Inflammatory macrophage treated with lipopolysaccharide for 4 hours (primary cell): ENCODE measurements at places on chromosomes 13 and 19.

DNA sequence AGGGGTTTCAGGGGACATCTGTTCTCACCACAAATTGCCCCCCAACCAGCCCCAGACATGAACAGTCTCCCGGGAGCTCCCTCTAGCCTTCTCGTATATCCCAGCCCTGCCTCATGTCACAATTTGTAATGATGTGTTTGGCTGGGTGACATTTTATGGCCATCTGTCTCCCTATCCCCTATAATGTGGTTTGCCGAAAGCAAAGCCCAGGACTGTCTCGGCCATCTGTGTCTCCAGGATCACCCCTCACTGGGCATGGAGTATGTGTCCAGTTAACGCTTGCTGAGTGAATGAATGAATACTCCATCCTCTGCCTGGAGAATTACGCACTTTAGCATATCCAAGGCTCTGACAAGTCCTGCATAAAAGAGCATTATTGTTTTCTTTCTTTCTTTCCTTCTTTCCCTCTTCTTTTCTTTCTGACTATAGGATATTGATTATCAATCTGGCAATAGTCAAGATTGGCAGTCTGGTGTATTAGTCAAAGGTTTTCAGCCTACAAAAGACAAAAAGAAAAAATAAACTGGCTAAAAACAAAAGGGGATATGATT is 15.1 kb downstream of the HPN start:
- DNase-seq, result no peak

DNA sequence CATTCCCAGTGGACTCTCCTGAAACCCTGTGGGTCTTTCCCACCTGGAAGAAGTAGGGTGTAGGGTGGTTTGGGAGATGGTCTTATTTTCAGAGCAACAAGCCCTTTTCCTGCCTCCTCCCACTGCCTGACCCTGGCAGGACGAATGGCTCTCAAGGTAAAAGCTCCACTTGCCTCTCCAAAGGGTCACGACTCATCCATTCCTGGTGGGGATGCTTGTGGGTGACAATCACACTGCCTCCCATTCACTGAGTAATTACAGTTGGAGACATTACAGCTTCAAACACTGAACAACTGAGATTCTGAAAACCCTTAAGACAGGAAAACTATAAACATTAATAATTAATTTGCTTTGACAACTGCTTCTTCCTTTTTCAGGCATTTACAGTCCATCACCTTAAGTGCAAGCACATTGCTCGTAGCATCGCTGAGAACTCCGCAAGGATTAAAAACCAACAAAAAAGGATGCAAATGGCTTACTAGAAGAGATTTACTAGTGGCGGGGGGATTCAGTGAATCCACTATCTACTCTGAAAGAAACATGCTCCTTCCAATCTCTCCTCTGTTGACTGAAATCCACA is 199.6 kb upstream of the IRS2 start:
- no peak for DNase-seq

DNA sequence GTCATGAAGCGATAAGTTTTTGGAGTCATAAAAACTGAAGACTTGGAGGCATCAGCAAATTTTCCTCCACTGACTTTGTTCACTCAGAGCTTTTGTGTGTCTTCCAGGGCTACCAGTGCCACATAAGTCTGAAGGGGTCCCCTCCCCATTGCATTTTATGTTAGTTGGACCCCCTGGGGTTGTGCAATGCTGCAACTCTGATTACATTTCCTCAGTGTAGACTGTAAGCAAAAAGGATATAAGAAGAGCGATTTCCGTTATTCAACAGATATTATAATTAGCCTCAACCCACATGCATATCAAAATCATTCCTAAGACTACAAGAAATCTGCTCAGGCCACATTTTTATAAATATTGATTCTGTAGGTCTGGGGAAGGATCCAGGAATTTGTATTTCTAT is 324.0 kb downstream of the TDRD3 start:
- DNase-seq, result no peak

DNA sequence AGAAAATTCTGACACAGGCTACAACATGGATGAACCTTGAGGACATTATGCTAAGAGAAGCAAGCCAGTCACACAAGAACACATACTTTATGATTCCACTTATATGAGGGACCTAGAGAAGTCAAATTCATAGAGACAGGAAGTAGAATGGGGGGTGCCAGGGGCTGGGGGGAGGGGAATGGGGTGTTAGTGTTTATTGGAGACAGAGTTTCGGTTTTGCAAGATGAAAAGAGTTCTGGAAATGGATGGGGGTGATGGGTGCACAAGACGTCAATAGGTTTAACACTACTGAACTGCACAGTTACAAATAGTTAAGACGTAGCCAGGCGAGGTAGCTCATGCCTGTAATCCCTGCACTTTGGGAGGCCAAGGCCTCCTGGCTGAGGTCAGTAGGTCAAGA is 3.5 kb upstream of the ZNF787 start:
- DNase-seq, result no peak

DNA sequence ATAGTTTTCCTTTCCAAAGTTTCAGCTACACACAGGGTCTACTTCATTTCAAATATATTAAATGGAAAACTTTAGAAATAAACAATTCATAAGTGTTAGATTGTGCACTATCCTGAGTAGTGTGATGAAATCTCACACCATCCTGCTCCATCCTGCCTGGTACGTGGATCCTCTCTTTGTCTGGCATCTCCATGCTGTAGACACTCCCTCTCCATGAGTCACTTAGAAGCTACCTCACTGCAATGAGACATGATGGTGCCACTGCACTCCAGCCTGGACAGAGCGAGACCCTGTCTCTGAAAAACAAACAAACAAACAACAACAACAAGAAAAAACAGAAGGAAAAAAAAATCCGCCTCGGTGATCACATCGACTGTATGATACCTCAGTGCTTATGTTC is 191.8 kb downstream of the PCCA start:
- DNase-seq, result no peak

DNA sequence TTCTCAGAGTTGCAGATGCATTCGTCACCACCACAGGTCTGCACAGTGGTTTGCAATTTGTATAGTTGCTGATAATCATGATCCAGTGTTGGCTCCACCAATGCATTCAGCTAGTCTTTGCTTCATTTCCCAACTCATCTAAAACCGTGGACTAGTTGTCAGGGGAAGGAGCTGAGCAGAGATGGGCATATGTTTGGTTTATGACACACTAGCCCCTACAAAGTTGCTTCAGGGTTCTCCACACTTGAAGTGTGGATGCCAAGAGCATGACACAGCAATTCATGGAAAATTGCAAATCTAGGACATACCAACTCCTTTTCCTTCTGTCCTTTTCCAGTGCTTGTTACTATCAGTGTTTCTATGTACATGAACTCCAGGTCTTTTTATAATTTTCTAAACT is 168.0 kb downstream of the TNFSF13B start:
- DNase-seq, result no peak

DNA sequence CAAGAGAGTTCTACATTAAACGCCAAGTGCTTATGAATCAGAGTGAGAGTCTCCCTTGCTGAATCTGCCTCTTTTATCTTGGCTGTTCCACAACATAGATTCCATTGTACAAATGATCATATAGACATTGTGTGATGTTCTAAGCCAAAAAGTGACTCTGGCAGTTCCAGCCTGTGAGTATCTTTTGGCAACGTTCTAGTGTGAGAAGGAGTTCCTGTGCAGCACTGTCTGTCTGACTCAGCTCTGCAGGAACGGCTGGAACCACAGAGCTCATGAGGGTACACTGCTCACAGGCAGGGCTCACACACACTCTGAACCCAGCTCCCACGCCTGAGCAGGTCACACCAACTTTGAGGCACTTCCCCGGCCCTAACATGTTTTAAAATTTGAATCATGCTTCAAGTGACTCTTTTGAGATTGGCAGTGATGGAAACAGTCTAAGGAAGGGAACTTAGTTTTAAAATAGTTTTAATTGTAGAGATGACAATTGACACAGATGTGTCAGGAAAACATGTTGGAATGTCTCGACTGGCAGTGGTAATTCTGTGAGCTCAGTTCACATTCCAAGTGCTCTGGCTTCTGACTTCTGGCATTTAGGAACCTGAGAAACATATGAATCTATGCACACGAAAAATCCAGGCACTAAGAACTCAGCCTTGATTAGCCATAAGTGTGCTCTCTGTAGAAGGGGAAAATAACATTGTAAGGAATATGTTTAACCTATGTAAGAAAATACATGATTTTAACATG is 272.0 kb downstream of the UQCRFS1 start:
- DNase-seq, result no peak

DNA sequence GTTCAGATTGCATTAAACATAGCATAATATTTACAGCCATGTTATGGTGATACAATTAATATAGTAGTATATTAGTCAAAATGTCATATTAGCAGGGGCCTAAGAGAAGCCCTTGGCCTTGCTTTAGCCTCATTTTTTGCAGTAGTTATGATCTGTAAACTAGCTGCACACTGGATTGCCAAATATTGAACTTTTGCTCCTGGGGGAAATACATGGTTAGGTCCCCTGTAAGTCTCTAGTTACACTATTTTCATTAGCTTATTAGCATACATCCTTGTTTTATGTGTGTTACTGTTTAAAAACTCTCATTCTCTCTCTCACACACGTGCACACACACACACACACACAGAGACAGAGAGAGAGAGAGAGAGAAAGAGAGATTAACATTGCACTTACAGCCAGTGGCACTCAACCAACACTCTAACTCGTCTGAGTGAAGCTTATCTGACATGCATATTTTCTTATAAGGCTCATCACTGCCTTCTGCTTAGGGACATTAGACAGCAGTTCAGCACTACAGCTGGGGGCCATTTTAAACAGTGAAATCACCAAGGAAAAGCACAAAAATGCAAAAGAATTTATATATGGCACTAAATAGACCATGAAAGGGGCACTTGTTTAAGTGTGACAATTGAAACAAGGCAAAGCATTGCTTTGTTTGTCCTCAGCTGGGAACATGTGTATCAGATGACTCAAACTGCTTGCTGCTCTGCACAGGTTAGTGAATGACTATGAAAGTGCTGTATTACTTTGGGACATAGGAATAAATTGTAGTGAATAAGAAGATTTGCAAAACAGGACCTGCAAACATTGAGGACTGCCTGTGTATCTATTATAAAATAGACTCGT is 278.7 kb downstream of the GPC6 start:
- no peak for DNase-seq

- peak; percentile 37 for DNase-seq
Measured at GRCh38 chr19:13102416-13102665, 317 bp downstream of the LYL1 start.

DNA sequence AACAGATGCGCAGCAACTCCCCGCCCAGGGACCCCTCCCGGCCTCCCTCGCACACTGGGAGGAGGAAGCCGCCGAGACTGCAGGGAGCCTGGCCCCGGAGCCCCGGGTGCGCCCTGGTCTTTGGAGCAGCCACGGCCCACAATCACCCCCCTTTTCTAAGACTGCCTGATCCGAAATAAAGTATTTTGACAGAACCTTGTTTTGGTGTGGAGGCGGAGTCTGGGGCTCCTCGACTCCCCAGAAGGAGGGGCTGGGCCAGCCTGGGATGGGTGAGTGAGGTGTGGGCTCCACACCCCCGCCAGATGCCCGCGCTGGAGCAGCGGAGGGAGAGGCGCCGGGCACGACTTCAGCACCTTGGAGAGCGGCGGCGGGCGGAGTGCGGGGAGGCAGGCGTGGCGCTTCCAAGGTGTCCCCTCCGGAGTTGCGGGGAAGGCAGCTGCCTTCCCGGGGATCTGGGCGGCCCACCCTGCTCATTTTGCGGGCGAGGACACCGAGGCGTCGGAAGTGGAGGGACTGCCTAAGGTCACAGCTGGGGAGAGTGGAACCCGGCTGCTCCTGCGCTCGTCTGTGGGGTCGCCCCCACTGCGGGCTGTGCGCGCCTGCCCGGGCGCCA is 9.4 kb downstream of the SIRT6 start:
- DNase-seq, result peak; percentile 18

GRCh38 chr13:110925023-110925612 is 10.2 kb upstream of the ANKRD10 start:
- no peak for DNase-seq

GRCh38 chr13:41981951-41982715 is 21.2 kb upstream of the VWA8 start:
- no peak for DNase-seq

DNA sequence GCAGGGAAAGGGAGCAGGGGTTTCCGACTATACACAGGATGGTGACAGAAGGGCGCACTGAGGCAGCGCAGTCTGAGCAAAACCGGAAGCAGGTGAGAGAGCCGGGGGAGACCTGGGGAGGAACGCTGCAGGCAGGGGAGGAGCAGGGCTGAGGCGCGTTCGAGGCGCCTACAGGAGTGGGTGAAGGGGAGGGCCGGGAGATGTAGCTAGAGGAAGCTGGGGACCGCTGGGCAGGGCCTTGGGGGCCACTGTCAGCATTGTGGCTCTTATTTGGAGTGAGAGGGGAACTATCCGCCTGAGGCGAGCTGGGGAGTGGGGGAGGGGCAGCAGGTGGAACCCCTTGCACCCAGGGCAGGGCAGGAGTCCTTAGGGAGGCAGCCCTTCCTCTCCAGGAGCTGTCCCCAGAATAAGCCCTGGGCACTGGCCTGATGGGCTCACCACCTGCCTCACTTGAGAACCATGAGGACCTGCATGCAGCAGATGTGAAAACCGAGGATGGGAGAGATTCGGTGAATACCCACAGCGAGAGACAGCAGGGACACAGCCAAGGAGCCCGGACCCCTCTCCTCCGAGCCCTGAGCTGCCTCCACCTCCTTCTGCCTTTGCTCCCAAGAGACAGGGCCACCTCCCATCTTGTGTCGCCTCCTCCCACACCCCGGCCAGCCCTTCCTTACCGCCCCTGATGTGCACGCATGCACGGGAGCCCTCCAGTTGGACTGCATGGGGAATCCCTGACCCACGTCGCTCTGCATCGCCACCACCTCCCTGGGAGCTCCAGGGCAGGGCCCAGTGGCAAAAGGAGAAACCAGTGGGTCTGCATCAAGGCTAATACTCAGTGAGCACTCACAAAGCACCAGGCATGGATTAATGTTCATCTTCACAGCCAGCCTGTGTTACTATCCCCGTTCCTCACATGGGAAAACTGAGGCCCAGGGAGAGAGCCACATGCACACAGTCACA is 10.3 kb downstream of the AKT2 start:
- no peak for DNase-seq

DNA sequence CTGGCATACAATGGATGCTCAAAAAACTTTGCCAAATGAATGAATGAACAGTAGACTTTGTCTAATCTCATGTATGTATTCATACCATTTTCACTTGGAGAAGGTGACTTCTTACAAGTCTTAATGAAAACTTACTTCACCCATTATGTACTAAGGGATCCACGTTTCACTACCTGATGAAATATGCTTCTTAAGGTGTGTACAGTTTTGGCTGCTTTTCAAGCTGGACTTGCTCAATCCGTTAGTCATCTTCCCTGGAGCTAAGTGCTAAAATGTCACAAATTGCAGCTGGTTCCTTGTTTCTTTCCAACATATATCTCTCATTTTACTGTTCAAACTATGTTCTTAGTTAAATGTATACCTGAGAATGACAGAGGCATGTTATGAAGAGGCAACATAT is 4.2 kb upstream of the CCNA1 start:
- DNase-seq, result no peak

- DNase-seq, result no peak
Measured at GRCh38 chr13:61370520-61370919, 45.1 kb downstream of the PCDH20 start.

GRCh38 chr13:19239114-19239860 is 57.7 kb upstream of the TUBA3C start:
- DNase-seq, result no peak
